ENCODE measurements at places on chromosomes 4 and X.

- no peak for DNase-seq
These were observed 70.5 kb upstream of the PRSS48 start for GRCh38 chr4:151206241-151207005.

GRCh38 chr4:130238121-130238520 lies 1142.2 kb downstream of the C4orf33 start:
- no peak for DNase-seq

GRCh38 chr4:28010577-28011240 lies 1150.1 kb downstream of the STIM2 start:
- DNase-seq: no peak

- DNase-seq: peak; percentile 95
These were observed 18.5 kb downstream of the LAP3 start for GRCh38 chr4:17595471-17596005.

GRCh38 chrX:12447448-12448064 lies 309.3 kb downstream of the FRMPD4 start:
- DNase-seq: no peak

GRCh38 chrX:80808881-80809411 lies 731 bp downstream of the BRWD3 start:
- DNase-seq: no peak

- no peak for DNase-seq
These were observed 155.7 kb downstream of the CDS1 start for GRCh38 chr4:84738622-84739021.

- no peak for DNase-seq
These were observed 664.5 kb upstream of the IGFBP7 start for GRCh38 chr4:57774681-57775080.

GRCh38 chr4:62881210-62881609 lies 1528.0 kb downstream of the TECRL start:
- DNase-seq: no peak

DNA sequence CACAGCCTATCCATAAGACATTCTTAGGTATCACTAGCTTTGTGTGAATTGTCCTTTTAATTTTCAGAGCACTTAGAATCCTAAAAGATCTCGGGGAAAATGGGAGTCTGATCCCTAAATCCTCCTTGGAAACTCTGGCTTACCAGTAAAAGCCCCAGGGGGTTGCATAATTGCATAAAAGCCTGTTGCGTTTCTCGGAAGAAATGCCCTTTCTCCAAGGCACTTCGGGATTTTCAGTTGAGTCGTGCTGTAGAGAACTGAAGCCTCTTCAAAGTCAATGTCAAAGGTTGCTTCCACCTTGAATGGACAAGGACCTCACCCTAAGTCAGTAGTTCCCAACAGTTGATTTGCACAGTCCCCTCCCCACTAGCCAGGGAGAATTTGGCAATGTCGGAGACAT lies 20.8 kb downstream of the FAM184B start:
- DNase-seq: no peak

DNA sequence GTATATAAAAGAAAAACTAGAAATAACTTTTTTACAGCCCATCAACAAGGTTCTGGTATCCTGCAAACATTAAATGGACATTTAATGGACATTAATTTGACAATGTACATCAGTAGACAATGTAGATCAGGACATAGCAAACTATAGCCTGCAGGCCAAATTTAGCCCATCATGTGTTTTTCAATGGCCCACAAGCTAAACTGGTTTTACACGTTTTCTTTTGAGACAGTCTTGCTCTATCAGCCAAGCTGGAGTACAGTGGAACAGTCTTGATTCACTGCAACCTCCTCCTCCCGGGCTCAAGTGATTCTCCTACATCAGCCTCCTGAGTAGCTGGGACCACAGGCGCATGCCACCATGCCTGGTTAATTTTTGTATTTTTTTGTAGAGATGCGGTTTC lies 7.2 kb downstream of the ZNF630 start:
- no peak for DNase-seq

GRCh38 chr4:125434136-125434535 lies 119.4 kb downstream of the FAT4 start:
- no peak for DNase-seq

DNA sequence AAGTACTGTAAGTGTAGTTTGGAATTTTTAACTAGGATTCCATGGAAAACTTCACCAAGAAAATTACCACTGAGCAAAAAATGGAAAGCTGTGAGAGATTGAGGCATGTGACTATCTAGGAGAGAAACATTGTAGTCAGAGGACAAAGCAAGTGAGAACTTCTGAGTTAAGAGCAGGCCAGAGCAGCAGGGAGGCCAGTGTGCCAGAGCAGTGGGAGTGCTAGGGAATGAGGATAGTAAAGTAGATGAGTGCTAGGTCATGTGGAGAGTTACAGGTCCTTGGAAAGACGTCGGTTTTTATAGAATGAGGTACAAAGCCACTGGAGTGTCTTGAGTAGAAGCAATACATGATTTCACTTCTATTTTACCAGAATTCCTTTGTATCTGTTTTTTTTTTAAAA lies 52.7 kb upstream of the FAT4 start:
- DNase-seq: no peak

- DNase-seq: no peak
These were observed 419.6 kb upstream of the LCORL start for GRCh38 chr4:18441203-18441590.

DNA sequence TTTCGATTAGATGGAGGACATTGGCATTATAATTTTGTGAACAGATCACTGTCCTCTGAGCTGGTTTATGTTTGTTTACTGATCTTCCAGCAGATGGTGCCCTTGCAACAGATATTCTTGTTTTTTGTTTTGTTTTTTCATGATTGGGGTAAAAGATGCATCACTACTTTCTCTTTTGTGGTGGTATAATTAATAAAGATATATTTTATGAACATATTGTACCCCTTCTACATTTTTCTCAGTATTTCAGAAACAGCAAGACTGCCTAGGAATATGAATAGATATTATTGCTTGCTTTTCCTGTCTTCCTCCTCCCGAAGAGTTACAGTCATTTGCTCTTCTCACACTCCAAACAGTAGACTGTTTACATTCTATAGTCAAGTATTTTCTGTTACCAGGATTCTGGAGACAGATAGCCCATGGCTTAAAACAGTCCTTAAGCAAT lies 905.2 kb downstream of the TRAM1L1 start:
- DNase-seq: peak; percentile 45

DNA sequence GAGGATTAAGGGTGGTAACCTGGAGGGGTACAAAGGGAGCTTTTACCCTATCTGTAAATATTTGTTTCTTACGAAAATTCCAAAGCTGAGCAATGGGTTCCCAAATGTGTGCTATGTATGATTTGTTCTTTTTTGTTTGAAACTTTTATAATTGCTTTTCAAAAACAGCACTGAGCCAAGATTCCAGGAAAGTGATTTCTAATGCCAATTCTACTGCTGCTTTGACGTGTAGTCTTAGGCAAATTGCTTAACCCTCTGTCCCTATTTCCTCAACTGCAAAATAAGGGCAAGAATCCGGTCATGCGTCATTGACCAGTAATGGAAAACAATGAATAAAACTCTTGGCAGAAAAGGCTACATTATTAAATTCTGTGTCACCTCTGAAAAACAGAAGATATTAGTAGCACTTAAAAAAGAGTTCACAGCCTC lies 454.7 kb downstream of the IL15 start:
- no peak for DNase-seq

Measured in Karpas-422 (cell line).